AG10803 (cell line): ENCODE measurements at places on chromosomes 4 and X.

- no peak for DNase-seq
Observed at GRCh38 chr4:81549984-81550383, 78.3 kb upstream of the RASGEF1B start.

GRCh38 chr4:39237179-39237578 lies 54.9 kb downstream of the WDR19 start:
- no peak for DNase-seq

GRCh38 chrX:23422912-23423311 lies 88.3 kb downstream of the PTCHD1 start:
- DNase-seq, result no peak

- DNase-seq, result no peak
Observed at GRCh38 chr4:25065431-25065858, 34.7 kb upstream of the LGI2 start.

GRCh38 chr4:123870216-123870876 lies 473.8 kb downstream of the SPRY1 start:
- DNase-seq, result no peak

GRCh38 chrX:123990602-123991001 lies 29.1 kb downstream of the STAG2 start:
- DNase-seq, result no peak

DNA sequence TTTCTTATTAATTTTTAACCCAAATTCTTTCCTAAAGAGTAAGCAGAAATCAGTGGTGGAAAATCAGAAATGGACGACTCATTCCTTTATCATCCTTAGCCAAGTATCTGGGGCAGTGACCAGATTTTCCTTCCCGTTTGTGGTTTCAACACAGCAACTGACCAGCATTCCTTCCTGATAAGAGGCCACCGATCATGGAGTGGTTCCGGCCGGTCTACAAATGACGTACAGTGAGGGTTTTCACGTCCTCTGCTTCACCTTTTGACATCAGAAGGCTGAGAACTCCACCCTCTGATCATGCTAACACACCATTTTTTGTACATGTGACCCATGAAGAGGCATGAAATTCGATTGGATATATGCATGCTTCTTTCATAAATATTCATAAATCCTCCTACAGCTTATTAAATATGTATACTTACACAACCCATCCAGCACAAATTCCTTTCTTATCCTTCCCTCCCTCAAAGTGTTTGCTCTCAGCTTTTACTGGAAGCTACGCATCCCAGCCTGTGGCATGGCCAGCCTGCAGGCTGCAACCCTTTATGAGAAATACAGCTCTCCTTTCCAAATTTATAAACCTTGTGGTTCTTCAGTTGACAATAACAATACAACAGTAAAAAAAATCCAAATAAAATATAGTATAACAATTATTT lies 173.0 kb upstream of the CASK start:
- DNase-seq, result peak; percentile 89

GRCh38 chr4:16827045-16827444 lies 71.4 kb downstream of the LDB2 start:
- DNase-seq, result no peak

- peak; percentile 5 for DNase-seq
Observed at GRCh38 chr4:81143183-81143582, 71.8 kb downstream of the PRKG2 start.

DNA sequence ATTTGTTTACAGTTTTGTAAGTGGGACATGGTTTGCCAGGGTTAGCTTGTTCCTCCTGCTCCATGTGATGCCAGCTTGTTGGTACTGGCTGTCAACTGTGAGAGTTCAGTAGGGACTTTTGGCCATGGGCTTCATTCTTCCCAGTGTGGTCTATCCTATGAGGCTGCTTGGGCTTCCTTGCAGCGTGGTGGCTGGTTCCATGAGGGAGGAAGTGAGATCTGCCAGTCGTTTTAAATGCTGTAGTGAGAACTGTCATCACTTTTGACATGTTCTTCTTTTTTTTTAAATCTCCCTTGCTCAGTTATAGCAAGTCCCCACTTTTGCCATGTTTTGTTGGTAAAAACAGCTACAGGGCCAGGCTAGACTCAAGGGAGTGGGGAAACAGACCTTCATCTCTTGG lies 15.9 kb downstream of the NSD2 start:
- no peak for DNase-seq
